ENCODE measurements at places on chromosomes 3 and 15. TPM values are rescaled to one million over a fixed set of nuclear protein-coding genes. Genes with fewer than 3 reads are reported as not detected.

- no peaks in the 10 kb centered on the region for H3K36me3 ChIP-seq
- peak; percentile 67 for DNase-seq
- no peaks in the 10 kb centered on the region for H3K27me3 ChIP-seq
- no peaks in the 10 kb centered on the region for H3K4me1 ChIP-seq
- no peak overlapping the region for H3K27ac ChIP-seq
These were observed 184.1 kb downstream of the ADAMTSL3 start for GRCh38 chr15:83837945-83838571.

DNA sequence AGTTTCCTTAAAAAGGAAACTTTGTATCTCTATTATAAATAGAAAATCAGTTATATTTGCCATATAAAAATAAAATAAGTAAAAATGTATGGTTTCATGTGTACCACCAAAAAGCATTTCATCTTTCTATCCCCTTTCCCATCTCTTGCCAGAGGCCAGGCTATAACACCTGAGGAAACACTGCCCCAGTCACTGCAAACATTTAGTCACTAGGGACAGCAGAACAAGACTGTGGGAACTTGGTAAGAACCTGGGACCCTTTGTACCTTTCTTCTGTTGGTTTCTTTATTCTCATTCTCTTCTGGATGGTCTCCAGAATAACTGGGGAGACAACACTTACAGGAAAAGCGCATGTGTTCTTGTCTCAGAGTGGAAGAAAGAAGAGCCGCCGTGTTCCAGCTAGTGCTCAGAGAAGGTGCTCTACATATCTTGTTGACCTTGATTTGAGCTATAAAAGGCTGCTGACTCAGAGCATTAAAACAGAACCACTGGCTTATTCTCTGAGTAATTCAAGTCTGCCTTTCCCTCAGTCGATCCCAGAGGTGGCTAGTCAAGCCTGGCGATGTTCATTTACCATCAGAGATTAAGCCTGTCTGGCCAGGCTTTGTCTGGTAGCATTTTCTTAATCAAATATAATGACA is 361.6 kb downstream of the RBMS3 start:
- no peaks in the 10 kb centered on the region for H3K36me3 ChIP-seq
- H3K27me3 ChIP-seq, result no peaks in the 10 kb centered on the region
- H3K4me3 ChIP-seq, result no peak overlapping the region
- DNase-seq, result no peak

- peaks cover 6% of the 10 kb centered on the region for H3K27me3 ChIP-seq
These were observed 1.4 kb downstream of the CYFIP1 start for GRCh38 chr15:22978691-22979237.

DNA sequence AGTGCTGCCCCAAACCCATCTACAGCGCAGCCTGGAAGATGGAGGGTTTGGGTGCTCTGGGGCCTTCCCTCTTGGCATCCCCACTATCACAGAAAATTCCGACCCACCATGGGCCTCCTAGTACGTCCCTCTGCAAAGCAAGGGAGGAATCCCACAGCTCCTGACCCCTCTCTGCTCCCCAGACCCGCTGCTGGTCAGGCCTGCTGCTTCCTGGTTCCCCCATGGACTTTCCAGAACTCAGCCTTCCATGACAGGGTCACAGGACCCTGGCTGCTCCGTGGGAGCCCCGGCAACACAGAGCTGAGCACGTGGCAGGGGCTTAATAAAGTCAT is 3.1 kb upstream of the LOXL1 start:
- DNase-seq, result no peak
- H3K27me3 ChIP-seq, result no peaks in the 10 kb centered on the region
- peaks cover 19% of the 10 kb centered on the region for H3K4me1 ChIP-seq
- H3K4me3 ChIP-seq, result no peak overlapping the region

DNA sequence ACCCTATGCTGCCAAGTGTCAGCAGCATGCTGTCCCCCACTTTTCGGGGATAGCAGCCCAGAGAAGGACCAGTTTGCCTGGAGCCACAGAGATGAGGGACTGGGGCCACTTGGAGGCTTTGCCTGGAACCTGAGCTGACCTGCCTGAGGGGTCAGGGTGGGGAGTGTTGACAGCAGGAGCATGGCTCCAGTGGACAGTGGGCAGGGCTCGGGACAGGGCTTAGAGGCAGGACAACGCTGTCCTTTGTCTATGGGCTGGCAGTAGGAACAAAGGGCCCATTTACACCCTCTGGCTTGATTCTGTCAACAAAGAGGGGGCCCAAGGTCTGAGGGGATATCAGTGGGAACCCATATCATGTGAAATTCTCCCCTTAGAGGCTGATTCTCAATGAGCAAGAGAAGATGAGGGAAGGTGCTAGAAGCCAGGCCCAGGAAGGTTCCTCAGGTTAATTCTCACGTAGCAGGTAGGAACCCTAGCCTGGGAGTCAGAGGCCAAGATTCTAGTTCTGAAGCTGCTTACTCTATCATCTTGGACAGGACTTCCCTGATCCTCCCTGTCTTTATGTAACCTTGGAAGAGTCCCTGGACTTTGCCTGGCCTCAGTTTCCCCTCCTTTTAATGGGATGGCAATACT is 29.7 kb upstream of the HHATL start:
- DNase-seq, result peak; percentile 9
- peaks cover 9% of the 10 kb centered on the region for H3K4me1 ChIP-seq
- H3K4me3 ChIP-seq, result peak overlapping the region; percentile 29
- H3K27ac ChIP-seq, result no peak overlapping the region
- no peaks in the 10 kb centered on the region for H3K36me3 ChIP-seq

DNA sequence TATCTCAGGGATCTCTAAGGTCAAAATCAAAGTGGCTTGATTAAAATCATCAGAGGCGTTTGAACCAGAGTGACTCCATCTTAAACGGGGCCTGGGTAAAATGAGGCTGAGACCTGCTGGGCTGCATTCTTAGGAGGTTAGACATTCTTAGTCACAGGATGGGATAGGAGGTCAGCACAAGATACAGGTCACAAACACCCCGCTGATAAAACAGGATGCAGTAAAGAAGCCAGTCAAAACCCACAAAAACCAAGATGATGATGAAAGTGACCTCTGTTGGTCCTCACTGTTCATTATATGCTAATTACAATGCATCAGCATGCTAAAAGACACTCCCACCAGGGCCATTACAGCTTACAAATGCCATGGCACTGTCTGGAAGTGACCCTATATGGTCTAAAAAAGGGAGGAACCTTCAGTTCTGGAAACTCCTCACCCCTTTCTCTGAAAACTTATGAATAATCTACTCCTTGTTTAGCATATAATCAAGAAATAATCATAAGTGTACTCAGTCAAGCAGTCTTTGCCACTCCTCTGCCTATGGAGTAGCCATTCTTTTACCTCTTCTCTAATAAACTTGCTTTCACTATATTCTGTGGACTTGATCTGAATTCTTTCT is 143.3 kb upstream of the SLCO3A1 start:
- no peak overlapping the region for H3K4me3 ChIP-seq
- no peak for DNase-seq
- H3K27ac ChIP-seq, result no peak overlapping the region
- H3K27me3 ChIP-seq, result no peaks in the 10 kb centered on the region
- H3K36me3 ChIP-seq, result no peaks in the 10 kb centered on the region

DNA sequence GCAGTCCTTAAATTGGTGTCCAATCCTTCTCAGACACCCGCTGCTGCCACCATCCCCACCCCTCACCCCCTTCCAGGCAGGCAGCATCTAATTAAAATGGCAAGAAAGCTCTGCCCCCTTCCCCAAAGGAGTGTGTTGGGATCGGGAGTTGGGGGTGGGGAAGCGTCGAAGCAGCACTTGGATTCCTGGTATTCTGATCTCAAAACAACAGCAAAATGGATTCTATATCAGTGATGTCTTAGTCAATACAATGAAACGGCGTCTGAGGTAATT is 1.4 kb downstream of the TNIK start:
- peak; percentile 56 for DNase-seq
- peaks cover 3% of the 10 kb centered on the region for H3K4me1 ChIP-seq
- H3K36me3 ChIP-seq, result no peaks in the 10 kb centered on the region
- peak overlapping the region; percentile 92 for H3K4me3 ChIP-seq
- no peak overlapping the region for H3K27ac ChIP-seq

DNA sequence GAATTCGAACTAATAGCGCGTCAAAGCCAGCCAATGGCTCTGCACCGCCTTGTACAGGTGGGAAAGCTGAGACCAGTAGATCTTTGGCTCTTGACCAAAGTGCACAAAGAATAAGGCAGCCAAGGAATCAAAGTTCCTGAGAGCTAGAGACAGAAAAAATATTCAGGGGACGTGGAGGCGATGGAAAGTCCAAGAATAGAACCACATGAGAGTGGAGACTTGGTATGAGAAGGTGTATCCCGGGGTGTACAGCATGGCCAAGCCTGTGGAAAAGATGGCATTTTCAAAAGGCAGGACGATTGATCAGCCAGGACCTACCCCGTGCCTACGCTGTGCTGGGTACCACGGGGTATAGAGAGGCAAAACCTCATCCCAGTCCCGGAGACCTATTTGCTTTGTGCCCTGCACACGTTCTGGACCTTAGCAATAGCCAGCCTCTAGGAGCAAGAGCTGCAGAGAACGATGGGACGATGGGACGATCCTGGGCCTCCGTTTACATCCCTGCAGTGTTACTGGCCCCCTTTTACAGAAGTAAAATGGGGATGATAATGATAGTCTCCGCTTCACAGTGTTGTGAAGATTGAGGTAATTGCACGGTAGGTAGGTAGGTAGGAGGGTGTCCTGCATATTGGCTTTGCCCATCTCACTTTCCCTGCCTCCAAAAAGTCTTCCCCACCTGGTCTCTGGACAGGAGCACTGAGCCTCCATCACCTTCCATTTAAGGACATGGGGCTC is 583 bp upstream of the RBSN start:
- peak overlapping the region; percentile 88 for H3K4me3 ChIP-seq
- H3K27ac ChIP-seq, result no peak overlapping the region
- H3K4me1 ChIP-seq, result peaks cover 3% of the 10 kb centered on the region

- H3K4me1 ChIP-seq, result no peaks in the 10 kb centered on the region
- no peak overlapping the region for H3K4me3 ChIP-seq
- no peak for DNase-seq
- H3K27me3 ChIP-seq, result no peaks in the 10 kb centered on the region
- H3K27ac ChIP-seq, result no peak overlapping the region
These were observed 102.0 kb upstream of the RPL32 start for GRCh38 chr3:12943124-12944021.

DNA sequence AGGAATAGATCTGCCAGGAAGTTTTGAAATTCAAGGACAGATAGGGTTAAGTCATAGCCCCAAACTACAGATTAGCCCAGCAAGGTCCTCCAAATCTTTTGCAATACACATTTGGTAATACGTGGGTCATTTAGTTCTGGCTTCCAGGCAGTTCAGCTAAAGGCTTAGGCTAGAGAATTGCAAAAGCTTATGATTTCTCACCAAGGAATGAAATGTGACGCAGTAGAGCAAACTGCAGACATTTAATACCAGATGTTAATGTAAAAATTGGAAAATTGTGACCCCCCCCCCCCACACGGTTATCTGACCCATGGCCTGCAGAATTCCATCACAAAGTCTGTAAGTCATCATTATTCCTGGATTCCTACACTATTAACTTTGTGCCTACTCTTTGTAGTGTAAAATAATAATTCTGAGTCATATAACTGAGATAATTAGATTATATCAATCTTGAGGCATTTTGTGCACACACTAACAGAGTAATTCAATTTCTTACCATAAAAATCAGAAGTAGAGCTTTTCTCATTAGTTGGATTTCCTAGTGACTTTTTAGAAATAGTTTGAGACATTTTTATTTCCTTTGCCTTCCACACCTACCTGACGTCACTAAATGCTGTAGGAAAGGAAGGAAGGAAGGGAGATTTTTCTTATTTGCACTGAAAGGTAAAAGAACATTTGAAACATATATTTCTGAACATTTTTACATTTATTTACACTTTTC is 235.2 kb downstream of the DTWD1 start:
- H3K27ac ChIP-seq, result no peak overlapping the region
- no peaks in the 10 kb centered on the region for H3K27me3 ChIP-seq
- H3K4me1 ChIP-seq, result no peaks in the 10 kb centered on the region
- no peak overlapping the region for H3K4me3 ChIP-seq
- DNase-seq, result no peak

- H3K4me3 ChIP-seq, result no peak overlapping the region
- H3K27ac ChIP-seq, result no peak overlapping the region
- H3K4me1 ChIP-seq, result no peaks in the 10 kb centered on the region
- no peaks in the 10 kb centered on the region for H3K27me3 ChIP-seq
- DNase-seq, result no peak
These were observed 31.5 kb downstream of the KLHL18 start for GRCh38 chr3:47314056-47314764.

DNA sequence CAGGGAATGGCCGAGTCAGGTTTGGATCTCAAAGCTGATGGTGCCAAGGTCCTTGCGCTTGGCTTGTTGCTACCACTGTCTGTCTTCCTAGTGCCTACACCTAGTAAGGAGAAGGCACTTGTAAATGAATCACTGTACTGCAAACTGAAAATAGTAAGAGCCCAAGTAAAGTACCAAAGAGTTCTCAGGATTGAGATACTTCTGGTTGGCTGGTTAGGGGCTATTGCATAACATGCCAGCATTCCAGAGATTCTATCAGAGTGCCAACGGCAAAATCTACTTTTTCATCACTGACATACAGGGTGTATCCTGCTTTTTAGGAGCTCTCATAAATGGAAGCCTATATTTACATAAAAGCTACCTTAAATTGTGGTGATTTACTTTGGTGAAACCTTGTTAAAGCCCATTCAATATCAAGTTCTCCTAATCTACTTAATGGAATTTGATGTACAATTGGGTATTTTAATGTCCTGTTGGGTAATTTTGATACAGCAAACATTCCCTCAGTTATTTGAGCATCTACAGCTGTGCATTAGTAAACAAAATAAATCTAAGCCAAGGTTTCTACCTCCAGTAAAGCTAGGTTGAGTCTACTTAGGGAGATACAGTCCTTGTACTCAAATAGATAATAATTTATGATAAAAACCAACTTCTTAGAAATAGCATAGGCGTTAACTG is 30.7 kb upstream of the CHD2 start:
- no peaks in the 10 kb centered on the region for H3K36me3 ChIP-seq
- no peaks in the 10 kb centered on the region for H3K4me1 ChIP-seq
- no peak for DNase-seq

CLEC3B gene
- not detected for total RNA-seq

ITIH3 gene
- not detected for total RNA-seq

LRRC15 gene
- total RNA-seq, result 0.07 TPM

STRA6 gene
- total RNA-seq, result 12.8 TPM

Measured in H9 (cell line).